ENCODE measurements at places on chromosomes 12 and 14.

DNA sequence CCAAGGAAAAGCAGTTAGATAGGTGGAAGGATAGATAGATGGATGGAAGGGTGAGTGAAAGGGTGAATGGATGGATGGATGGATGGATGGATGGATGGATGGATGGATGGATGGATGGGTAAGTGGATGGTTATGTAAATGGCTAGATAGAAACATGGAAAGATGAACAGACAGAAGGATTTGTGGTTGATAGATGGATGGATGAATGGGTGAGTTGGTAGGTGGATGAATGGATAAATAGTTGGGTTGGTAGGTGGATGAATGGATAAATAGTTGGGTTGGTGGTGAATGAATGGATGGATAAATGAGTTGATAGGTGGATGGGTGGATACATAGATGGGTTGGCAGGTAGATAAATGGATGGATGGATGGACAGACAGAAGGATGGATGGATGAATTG lies 30.3 kb upstream of the FAM222A start:
- DNase-seq = no peak

DNA sequence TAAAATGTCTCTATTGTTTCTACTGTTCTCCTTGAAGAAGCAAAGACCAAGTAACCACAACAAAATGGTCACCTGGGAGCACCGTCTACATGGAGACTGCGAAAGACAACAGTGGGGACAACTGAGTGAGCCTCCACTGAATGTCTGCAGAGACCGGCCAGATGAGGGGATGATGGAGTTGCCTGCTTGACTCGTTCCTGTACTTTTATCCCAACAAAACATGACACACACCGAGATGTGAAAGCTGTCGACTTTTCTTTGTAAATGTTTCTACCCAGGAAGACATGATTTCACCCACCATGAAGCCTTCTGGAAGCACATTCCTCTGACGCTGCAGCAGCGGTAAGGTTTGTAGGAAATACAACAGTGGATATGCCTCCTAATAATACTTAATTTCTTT lies 66.9 kb downstream of the FOXN3 start:
- DNase-seq = no peak

GRCh38 chr12:101966496-101966895 lies 89.1 kb downstream of the DRAM1 start:
- no peak for DNase-seq

- no peak for DNase-seq
Observed at GRCh38 chr12:88996200-88996788, 356.0 kb downstream of the DUSP6 start.

DNA sequence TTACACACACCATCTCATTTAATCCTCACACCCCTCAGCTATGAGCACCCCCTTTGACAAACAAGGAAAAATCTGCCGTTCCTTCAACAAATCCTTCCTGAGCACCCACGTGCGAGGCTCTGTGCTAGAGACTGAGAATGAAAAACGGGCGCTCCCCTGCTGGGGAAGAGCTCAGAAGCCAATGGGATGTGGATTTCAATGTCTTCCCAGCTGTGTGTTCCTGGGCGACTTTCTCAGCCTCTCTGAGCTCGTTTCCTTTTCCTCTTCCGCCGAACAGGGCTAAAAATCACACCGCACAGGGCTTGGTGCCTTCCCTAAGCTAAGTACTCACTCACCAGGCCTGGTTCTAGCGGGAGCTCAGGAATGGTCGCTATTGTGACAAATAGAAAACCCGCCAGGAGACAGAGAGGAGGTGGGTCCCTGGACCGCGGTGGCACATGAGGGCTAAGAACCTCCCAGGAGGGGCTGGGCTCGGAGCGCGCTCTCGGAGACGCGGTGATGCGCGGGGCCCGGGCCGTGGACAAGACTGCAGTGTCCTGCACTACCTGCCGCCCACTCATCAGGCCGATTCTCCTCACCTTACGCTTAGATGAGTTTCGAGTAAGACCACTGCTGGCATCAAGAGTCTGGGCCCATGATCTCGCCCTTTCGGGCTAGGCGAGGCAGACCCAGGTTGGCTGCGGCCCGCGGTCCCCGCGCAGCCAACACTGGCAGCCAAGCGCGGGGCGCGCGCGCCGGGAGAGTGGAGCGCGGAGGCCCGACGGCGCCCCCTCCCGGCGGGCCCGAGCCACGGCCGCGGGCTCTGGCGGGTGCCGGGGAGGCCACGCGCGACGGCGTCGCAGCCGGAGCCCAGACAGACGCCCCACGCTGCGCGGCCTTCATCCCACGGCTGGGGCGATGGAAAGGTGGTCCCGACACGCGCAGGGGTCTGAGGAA lies 17.0 kb downstream of the ZDHHC22 start:
- peak; percentile 54 for DNase-seq

DNA sequence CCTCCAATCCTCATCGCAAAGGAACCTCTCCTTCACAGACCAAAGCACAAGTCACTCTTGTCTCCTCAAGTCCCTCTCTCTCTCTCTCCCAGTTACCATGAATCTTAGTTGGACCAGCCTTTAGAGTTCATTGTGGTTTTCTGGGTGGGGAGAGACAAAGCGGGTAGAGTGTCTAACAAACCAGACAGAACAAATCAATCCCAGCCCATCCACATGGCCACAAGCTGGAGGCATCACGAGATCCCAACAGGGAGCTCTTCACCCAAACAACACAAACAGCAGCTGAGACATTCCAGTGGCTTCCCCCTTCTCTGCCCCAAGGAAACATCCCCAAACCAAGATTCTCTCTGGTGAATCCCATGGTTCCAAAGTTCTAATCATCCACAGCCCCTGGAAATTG lies 22.4 kb downstream of the ACTN1 start:
- no peak for DNase-seq

DNA sequence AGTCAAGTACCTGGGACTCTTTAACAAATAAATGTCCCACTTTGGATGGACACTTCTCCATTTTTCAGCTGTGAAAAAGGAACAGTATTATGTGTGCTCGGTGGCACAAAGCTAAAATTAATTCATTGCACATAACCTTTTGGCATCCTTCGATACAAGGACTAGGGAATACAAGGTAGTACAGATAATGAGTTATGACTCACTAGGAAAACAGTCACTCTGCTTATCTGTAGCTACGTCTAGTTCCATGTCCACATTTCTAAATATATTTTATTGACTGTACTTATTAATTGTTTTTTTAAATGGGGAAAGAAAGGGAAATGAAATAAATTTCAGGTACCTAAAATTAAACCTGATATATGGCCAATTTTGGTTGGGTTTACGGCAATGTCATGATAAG lies 35.2 kb upstream of the RIC8B start:
- DNase-seq = no peak

DNA sequence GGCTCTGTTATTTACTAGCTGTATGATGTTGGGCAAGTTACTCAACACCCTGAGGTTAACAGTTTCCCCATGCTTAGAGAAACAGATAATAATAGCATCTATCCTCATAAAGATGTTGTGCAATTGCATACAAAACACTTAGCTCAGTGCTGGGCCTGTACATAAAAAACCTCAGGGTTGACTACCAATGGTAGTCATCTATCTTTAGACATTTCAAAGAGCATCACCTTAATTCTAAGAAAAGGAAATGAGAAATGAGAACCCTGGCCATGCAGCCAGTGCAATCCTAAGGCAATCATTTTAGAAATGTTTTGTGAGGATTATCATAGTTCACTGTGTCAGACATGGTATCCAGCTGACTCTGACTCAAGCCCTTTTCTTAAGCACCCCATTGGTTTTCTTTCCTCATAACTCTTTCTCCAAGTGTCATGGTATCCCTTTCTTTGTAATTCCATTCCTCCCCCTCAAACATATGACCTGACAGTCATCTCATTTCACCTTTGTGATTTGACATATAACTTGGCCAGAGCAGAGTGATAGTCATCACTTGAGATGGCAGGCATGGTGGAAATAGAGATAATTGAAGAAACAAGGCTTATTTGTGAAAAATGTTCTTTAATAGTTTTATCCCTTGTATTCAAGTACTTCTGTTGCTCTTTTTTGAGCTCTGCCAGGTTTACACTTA lies 29.5 kb upstream of the OSBPL8 start:
- DNase-seq = no peak

DNA sequence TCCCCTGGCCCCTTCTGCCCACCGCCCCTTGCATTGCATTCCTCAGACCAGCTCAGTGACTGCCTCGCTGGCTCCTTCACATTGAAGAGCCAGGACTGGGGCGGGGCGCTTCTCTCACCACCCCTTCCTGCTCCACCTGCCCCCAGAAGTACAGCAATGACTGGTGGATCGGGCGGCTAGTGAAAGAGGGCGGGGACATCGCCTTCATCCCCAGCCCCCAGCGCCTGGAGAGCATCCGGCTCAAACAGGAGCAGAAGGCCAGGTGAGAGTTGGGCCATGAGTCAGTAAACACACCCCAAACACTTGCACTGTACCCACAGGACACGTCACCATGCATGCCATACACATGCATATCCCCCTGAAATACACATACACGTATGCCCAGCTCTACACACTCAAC lies 5.8 kb downstream of the CACNB3 start:
- no peak for DNase-seq

DNA sequence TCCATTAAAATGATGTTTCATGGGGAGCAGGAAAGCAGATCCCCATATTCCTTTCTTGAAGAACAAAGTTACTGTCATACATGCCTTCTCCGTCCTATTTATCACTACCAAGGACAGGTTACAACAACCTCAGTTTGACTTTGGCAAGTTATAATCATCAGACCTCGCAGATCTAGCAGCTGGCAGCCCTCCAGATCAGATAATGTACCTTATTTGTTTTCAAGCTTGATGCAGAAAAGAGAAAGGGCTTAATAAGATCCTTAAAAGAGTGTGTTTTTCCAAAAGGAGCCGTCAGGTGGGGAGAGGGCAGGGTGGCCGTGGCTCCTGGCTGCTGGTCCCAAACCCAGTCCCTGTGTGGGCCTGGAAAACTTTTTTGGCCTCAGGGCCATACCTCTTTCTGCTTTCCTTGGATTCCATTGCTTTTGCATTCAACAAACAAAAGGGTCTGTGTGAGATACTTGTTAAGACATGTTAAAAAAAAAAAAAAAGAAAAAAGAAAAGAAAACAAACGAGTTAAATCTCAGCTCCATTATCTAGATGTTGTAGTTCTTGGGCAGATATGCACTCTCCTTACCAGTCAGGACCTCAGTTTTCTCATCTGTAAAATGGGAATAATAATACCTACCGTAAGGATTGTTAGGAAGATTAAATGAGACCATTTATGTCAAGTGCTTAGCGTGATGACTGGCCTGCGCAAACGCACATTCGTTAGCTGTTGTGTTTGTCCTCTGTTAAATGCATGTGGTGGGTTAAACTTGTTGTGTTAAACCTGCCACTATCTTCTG lies 64.6 kb downstream of the B4GALNT3 start:
- no peak for DNase-seq

DNA sequence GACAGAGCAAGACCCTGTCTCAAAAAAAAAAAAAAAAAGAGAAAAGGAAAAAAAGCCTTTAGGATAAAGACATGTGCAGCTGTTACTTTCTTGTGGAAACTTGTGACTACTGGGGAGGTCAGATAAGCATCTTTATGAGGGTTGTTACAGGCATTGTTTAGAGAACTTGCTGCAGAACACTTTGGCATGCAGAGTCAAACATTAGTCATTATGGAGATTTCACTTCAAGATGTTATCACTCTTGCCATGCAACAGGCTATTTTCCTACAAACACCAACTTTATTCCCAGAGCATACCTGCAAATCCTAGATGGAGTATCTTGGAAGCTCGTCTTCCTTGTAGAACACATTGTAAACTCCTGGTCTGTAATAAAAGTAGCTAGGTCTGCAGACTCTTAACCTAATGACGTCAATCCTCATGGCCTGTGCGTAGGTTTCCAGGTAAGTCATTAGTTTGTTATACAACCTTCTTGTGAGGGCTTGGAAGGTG lies 36.3 kb upstream of the WDR89 start:
- no peak for DNase-seq

- no peak for DNase-seq
Observed at GRCh38 chr14:25197885-25198284, 147.9 kb upstream of the STXBP6 start.

DNA sequence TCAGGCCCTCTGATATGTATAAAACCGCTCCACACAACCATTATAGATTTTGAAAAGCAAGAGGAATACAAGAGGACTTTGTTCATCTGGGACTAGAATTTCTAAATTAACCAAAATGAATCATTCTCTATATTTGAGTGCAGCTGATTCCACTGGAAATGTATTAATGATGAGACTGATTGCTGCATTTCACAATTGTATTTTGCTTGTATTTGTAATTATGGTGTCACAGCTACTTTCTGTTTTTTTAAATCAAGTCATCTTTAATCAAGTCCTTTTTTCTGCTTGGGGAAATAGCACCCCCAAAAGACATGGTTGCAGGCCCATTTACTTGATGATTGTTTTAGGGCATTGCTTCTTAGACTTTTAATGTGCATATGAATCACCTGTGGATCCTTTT lies 162.4 kb downstream of the KICS2 start:
- no peak for DNase-seq

DNA sequence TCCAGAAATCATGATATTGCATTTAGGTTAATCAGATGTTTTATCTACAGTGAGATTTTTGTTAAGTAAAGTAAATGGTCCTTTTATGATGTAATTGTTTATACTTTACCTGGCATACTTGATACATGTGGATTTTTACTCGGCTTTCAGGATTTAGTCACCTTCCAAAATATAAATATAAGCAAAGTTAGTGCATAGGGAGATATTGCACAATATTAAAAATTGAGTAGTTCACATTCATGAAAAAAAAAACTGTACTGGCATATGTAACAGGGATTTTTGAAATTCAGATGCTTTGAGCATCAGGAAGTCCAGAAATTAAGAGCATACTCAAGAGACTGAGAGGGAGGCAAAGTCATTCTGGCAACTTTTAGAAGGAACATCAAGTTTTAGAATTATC lies 173.5 kb downstream of the PLCZ1 start:
- DNase-seq = no peak

DNA sequence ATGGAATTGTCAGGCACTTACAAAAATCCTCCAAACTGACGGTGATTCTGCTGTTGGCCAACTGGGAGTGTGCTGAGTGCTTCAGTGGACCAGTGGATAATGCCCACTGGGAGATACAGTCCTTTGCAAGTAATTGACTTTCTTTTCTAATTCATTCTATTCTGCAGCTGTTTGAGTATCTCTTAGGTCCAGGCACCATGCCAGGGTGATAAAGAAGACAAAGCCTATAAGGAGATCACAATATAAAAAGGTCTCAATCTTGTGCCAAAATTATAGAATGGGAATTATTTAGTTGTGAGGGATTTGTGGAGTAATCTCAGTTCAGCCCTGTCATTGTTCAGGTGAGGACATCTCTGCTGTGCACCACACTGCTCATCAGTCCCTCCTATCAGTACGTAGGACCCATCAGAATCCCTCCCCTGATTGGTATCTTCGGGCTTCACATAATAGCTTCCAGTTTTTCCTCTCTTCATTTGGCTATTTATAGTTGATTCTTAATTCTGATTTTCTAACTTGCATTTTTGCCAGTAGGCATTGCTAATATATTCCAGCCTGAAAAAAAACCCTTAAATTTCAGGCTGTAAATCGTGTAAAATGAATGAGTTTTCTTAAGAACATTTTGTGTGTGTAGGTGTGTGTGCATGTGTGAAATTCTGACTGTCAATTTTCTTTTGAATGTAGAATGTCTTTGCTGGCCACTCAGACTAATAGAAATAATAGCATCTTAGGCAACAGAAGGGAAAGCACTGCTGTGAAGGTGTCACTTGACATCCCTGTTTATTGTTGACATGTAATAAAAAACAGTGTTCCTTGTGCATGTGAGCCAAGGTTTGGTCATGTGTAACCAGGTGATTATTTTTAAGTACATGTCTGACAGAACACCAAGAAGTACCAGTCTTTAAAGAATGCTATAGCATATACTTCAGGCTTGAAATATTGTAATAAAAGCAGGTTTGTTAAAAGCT lies 457.6 kb upstream of the RGS6 start:
- DNase-seq = no peak

Data from stimulated activated CD4-positive, alpha-beta T cell treated with anti-CD3 and anti-CD28 coated beads, TNF-alpha, amount 100 ng/mL, for 1 hour (primary cell).